ENCODE measurements at places on chromosomes 5 and 9. TPM values are rescaled to one million over a fixed set of nuclear protein-coding genes. Genes with fewer than 3 reads are reported as not detected.

TMEM174 gene
- not detected for total RNA-seq

OLFML2A gene
- total RNA-seq, result 25.3 TPM

TRIM7 gene
- total RNA-seq, result 42.8 TPM

SCGB3A2 gene
- total RNA-seq, result not detected

IL5 gene
- total RNA-seq, result not detected

FBP2 gene
- not detected for total RNA-seq

CCL27 gene
- total RNA-seq, result not detected

SLCO4C1 gene
- total RNA-seq, result not detected

TMEM8B gene
- total RNA-seq, result 3.4 TPM

FAXDC2 gene
- 0.07 TPM for total RNA-seq

RAD50 gene
- total RNA-seq, result 32.6 TPM

C7 gene
- total RNA-seq, result not detected

EDIL3 gene
- total RNA-seq, result 0.16 TPM

SHOC1 gene
- not detected for total RNA-seq

NUP188 gene
- 35.1 TPM for total RNA-seq

SLC46A2 gene
- total RNA-seq, result not detected

TXNDC8 gene
- total RNA-seq, result not detected

OR1Q1 gene
- not detected for total RNA-seq

GCNT4 gene
- total RNA-seq, result 0.58 TPM

NUTM2F gene
- total RNA-seq, result not detected

IRX1 gene
- total RNA-seq, result not detected

DND1 gene
- 1.4 TPM for total RNA-seq

SLC6A19 gene
- total RNA-seq, result not detected

Measured in A549 treated with DMSO at 1 μM for 4 hours (cell line).